ENCODE measurements at places on chromosomes 13 and 19. TPM values are rescaled to one million over a fixed set of nuclear protein-coding genes. Genes with fewer than 3 reads are reported as not detected.

PLVAP gene
- total RNA-seq: 102 TPM

MBD3L1 gene
- not detected for total RNA-seq

- DNase-seq: no peak
Measured at GRCh38 chr13:78161266-78161665, 242.6 kb upstream of the EDNRB start.

- no peak for DNase-seq
Measured at GRCh38 chr19:33311326-33311682, 9.0 kb upstream of the CEBPA start.

- DNase-seq: no peak
Measured at GRCh38 chr13:108680011-108680410, 50.6 kb downstream of the MYO16 start.

DNA sequence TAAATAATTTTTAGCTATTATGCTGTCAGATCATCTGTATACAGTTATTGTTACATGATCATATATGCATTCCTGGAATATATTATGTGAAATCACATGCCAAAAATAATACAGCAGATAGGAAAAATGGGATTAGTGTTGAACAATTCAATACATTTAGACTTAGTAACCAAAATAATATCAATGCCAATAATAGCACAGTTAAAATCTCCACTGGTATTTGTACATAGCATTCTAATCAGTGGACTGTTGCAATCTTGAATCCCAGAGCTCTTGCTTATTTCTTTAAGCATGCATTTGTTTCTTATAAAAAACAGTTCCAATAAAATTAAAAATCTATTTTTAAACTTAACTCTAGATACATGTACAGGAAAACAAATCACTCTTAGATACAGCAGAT, 2772.2 kb downstream of the PCDH9 start:
- DNase-seq: no peak

GRCh38 chr19:56097306-56097705, 23.8 kb downstream of the ZNF787 start:
- no peak for DNase-seq

- DNase-seq: no peak
Measured at GRCh38 chr13:111152844-111153243, 37.7 kb downstream of the ARHGEF7 start.

GRCh38 chr13:90352763-90353162, 994.7 kb upstream of the MIR17HG start:
- no peak for DNase-seq

DNA sequence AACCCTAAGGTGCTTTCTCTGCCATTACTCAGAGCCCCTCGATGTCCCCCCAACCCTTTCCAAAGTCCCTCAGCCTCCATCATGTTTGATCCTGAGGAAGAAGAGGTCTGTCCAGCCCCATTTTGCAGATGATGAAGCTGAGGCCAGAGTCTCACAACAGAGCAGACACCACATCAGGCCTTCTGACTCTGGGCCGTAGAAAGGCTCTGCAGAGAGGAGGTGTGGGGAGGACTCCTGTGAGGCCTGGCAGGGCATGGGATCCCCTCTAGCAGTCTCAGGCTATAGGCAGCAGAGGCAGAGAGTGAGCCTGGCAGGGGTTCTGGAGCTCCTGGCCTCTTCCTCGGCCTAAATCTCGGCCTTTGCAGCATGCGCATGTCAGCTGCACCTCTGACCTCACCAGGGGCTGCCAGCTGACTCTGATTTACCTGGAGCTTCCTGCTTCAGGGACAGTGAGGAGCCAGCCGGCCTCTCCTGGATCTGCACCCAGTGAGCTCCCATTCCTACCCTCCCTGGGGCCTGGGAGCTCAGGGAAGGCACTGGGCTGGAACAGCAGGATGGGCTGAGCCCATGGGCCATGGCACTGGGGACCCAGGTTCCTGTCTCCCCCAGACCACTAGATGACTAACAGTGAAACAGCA, 41.7 kb upstream of the VSTM2B start:
- DNase-seq: no peak

GRCh38 chr13:79674765-79675515, 194.0 kb downstream of the NDFIP2 start:
- no peak for DNase-seq

GRCh38 chr13:39530916-39531315, 72.1 kb downstream of the LHFPL6 start:
- no peak for DNase-seq

GRCh38 chr19:12859546-12859945, 21.2 kb downstream of the MAST1 start:
- DNase-seq: no peak

DNA sequence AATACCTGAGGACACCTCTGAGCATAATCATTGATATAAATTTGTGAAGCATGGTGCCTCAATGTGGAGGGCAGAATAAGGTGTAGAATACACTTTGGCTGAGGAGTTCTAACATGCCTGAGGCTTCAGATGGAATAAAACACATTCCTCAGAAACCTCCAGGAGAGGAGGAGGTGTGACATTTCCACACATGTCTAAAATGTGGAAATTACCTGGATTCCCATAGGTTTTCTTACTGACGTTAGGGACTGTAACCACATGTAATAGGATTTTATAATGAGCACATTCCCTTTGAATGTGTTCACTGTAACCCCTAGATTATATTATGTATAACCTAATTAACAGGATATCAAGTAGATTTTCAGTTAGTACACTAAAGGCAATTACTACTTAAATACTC, 226.1 kb downstream of the TDRD3 start:
- no peak for DNase-seq

GRCh38 chr19:19566306-19566705, 28.2 kb downstream of the CILP2 start:
- no peak for DNase-seq

- DNase-seq: no peak
Measured at GRCh38 chr19:33499248-33499647, 22.3 kb downstream of the PEPD start.

DNA sequence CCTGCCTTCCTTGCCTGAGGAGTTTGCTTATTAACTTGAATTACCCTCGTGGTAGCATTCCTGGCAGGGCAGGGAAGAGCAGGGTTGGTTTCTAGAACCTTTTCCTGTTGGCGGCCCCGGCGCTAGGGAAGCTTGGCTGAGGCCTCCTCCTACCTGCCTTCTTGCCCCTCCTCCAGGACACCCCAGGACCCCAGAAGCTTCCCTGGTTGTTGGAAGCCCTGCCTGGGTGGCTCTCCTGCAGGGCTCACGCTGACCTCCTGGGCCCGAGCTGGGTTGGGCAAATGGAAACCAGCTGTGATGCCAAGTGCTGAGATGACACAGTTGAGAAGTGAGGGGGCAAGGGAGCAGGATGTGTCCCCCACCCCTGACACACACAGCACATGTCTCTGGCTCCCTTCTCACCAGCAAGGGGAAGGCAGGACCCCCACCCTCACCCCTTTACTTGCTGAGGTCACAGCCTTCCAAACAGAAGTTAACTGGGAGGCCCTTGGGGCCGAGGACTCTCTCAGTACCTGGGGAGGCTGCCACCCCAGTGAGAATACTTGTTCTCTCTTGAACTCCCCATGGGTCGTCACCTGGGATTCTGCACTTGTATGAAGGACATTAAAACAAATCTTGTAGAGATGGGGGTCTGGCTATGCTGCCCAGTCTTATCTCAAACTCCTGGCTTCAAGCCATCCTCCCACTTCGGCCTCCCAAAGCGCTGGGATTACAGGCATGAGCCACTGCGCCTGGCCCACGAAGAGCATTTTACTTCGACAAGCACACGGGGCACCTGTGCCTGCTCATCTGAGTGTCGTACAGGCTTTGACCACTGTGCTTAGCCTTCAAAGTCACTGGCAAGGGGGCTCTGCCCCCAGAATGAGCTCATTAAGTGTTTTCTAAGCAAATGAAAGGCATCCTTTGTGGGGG, 10.5 kb downstream of the CEBPA start:
- DNase-seq: no peak

DNA sequence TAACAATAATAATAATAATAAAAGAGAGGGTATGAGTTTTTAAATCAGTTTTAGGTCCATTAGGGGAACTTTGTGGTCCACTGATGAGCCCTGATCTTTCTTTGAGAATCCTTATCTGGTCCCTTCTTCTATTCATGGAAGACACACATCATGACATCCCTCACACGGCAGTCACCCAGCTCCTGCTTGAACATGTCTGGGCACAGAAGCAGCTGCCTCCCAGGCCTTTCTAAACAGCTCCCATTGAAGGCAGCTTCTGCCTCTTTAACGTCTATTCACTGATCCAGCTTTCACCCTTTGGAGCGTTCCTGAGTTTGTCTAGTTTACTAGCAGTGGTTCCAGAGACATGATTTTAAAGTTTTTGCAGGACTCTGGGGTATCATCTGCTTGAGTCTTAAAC, 42.6 kb upstream of the STK24 start:
- no peak for DNase-seq

GRCh38 chr19:17351815-17352435, 14.6 kb downstream of the GTPBP3 start:
- no peak for DNase-seq

GRCh38 chr19:1503089-1503924, 9.5 kb downstream of the ADAMTSL5 start:
- DNase-seq: peak; percentile 66

GRCh38 chr19:32224371-32225244, 120.8 kb upstream of the ZNF507 start:
- DNase-seq: peak; percentile 70

Measured in left cardiac atrium (tissue), 4 donors.